Stomach (tissue), 19 donors: ENCODE measurements at places on chromosomes 4 and X. TPM values are rescaled to one million over a fixed set of nuclear protein-coding genes. Genes with fewer than 3 reads are reported as not detected.

DNA sequence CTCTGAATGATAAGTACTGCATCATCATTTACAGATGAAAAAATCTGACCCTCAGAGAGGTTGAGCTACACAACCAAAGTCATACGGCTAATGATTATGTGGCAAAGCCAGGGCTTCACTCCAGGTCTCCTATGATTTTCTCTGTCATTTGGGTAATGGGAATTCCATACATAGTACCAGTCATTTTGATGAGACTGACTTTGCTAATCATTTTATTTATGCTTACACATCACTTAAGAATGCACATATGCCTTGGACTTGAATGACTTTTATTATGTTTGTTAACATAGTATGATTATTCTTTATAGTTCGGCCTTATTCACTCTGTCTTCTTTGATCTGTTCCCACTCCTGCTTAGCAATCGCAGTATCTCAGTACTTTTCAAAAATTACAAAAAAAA is 255.1 kb upstream of the GPRIN3 start:
- DNase-seq = no peak

- DNase-seq = peak; percentile 48
Measured at GRCh38 chrX:53714580-53715345, 28.2 kb upstream of the HUWE1 start.

- no peak for DNase-seq
Measured at GRCh38 chrX:71579136-71579989, 1.1 kb downstream of the GCNA start.

DNA sequence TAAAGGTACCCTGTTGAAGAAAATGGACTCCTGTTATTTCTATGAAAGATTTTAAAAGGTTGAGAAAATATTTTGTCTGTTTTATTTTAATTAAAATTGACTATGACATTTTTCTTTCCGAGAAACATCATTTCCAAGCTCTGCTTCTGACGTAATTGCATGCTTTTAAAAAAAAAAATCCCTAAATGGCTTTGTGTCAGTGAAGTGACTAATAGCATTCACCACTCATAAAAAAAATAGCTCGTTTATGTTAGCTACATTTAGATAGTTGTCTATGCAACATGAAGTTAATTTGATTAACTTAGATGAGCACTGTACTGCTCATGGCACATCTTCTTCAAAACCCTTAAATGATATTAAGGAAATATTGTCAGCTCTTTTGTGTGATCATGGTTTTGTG is 105.1 kb upstream of the KLHL13 start:
- DNase-seq = no peak

GRCh38 chrX:9651737-9652136 is 113.9 kb downstream of the GPR143 start:
- no peak for DNase-seq

DNA sequence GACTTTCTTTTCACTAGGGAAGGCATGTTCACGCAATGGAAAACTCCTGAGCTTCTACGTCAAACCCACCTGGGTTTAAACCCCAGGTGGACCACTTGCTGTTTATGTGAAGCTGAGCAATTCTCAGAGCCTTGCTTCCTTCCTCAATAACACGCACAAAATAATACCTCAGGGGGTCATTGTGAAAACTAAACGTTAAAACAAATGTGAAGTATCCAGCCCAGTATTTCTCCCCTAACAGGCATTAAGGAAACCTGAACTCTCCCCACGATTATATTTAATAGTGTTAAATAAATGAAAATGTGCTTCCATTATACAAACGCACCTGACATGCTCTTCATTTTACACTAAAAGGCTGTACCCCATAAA is 117.5 kb downstream of the AFAP1 start:
- DNase-seq = no peak

GRCh38 chrX:87392369-87392768 is 125.2 kb upstream of the KLHL4 start:
- DNase-seq = no peak

DNA sequence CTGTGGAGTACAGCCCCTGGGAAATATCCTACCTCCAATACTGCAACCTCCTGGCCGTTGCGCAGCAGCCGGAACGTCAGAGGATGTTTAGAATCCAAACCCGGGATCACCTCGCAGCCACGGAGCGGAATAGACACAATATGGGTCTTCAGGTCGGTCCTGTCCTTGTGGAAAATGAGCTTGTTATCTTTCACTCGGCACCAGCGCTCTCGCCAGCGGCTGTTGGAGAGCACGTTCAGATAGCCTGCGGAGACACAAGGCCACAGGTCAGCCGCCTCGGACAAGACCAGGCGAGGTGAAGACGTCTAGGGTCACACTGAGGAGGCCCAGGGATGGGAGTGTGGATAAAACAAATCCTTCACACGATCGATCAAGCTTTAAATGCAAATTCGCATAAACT is 139.3 kb downstream of the AFAP1 start:
- no peak for DNase-seq

DNA sequence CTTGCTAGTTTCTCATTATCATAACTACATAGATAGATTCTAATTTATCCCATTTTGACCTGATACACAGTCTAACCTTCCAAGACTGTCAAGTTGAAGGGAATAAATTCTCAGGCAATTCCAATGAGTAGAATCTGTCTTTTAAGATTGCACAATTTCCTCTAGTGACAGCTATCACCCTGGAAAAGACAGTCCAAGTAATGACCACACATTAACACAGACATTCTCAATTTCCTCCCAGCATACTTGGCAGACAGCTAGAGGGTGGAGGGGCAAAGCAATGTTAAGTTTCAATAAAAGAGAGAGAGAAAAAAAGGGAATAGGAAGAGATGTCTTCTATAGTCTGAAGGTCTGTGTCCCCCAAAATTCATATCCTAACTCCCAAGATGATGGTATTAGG is 234.7 kb downstream of the LDB2 start:
- DNase-seq = no peak

GRCh38 chr4:11105715-11106114 is 323.0 kb downstream of the HS3ST1 start:
- DNase-seq = no peak

DNA sequence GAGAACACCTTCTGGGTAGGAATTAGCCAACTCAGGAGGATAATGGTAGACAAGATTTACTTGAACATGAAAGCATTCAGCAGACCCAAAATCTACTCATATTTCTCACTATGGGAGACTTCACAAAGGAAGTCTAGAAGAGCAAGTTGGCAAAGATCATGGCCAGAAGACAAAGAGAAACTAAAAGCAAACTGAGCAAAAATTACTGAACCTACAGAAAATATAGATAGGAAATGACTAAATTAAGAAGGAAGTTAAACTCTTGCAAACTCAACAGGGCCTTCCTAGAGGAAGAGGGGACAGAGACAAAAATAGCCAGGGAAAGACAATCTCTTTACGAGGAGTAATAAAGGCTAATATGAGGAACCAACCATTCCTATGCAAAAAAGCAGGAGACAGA is 18.7 kb downstream of the CORIN start:
- no peak for DNase-seq

- DNase-seq = no peak
Measured at GRCh38 chr4:184850018-184850417, 24.2 kb upstream of the ACSL1 start.

- DNase-seq = no peak
Measured at GRCh38 chr4:11223311-11223710, 205.4 kb downstream of the HS3ST1 start.

GRCh38 chrX:44570522-44570921 is 27.9 kb upstream of the FUNDC1 start:
- no peak for DNase-seq

- peak; percentile 38 for DNase-seq
Measured at GRCh38 chrX:39174772-39175417, 373.6 kb downstream of the MID1IP1 start.

DNA sequence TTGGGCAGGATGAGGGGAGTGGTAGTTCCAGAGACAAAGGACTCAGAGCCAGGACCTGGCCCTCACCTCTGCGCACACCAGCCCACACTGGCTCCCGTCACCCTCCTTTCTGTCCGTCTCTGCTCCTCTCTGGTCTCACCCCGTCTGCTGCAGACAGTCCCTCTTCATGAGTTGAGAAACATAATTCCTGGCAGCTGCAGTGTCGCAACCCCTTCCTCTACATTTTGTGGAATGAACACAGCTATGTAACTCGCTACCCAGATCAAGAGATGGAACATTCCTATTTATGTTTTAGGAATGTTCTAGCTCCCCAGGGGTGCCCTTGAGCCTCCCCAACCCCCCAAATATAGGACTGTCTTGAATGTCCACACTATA is 59.3 kb downstream of the SHROOM2 start:
- DNase-seq = no peak

Gene SEC24B
- 5.4 TPM for polyA plus RNA-seq

Gene ASB11
- polyA plus RNA-seq = 0.15 TPM

Gene GPR34
- polyA plus RNA-seq = 6.2 TPM

Gene HMX1
- not detected for polyA plus RNA-seq

Gene STS
- polyA plus RNA-seq = 2.1 TPM
